Cardiac septum (tissue), 1 donor: ENCODE measurements at places on chromosomes 3 and 15. TPM values are rescaled to one million over a fixed set of nuclear protein-coding genes. Genes with fewer than 3 reads are reported as not detected.
A peak's percentile ranks its signal among the peaks of the same experiment; 100 is the strongest.

The B3GALNT1 gene
- 75.1 TPM for total RNA-seq

The AQP9 gene
- 2.9 TPM for total RNA-seq

The C3orf85 gene
- total RNA-seq: not detected

DNA sequence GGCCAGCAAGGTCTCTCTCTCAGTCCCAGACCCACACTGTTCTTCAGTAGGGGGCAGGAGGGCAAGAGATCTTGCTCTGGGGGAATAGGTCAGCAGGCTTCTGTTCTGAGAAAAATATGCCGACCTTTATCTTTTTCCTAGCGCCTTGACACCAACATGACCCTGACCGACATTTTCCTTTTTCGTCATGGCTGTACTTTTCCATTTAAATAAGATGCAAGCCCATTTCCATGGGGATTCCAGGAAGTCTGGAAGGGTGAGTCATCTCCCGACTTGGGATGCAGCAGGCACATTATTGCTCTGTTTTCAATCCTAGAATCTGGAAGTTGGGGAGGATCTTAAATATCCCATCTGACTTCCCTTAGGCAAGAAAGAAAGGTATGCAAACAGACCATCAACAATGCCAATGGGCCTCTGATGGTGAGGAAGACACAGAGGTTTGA is 261.5 kb upstream of the LRTM1 start:
- DNase-seq: no peak

- DNase-seq: no peak
Measured at GRCh38 chr3:194369522-194370279, at the start of gene LRRC15. Gene LRRC15 (minus strand): TSS chr3:194369743. CDS start chr3:194361043, 8,700 bp downstream.

The ATP13A5 gene
- total RNA-seq: not detected

The ZNF774 gene
- total RNA-seq: 5.6 TPM

The CHRNB4 gene
- not detected for total RNA-seq

DNA sequence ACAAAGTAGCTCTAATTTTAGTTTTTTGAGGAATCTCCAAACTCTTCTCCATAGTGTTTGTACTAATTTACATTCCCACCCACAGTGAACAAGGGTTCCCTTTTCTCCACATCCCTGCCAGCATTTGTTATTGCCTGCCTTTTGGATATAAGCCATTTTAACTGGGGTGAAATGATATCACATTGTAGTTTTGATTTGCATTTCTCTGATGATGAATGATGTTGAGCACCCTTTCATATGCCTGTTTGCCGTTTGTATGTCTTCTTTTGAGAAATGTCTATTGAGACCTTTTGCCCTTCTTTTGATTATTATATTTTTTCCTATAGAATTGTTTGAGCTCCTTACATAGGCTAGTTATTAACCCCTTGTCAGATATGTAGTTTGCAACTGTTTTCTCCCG is 239.9 kb upstream of the TPM1 start:
- no peak for DNase-seq

The SYNPR gene
- 0.46 TPM for total RNA-seq

- no peak for DNase-seq
Measured at GRCh38 chr3:160027541-160028195, 39.0 kb downstream of the IL12A start.

DNA sequence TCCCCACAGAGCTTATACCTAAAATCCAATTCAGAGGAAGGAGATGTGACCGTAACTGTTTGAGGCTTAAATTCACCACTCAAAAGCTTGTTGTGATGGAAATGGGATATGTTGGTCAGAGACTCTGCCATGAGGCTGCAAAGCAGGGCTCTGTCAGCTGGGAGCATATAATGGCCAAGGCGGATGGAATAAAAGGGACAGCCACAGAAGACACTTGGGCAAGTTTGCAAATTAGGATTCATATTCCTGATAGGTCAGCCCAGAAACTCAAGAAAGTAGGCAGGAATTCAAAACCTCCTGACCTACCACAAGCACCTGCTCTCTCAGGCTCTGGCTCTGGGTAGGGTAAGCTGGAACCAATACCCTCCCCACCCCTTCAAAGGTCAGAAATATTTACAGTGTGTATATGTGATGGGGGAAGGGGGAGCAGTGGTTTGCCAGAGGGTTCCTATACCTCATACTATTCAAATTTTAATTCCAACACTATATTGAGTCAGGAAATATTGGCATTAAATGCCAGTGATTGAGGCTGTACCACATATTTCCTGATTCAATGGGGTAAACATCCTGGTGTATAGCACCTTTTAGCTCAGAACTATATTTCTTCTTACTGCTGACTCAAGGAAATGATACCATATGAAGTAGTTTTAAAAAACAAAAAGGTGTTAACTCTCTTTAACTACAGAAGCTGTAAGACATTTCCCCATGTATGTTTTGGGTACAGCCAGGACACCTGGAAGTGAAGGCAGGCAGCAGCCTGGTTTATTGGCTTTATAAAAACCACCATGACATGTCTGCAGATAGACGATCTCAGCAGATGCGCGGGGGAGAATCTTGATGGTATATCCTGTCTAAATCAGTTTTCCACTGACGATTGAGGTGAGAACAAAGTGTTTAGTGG is 19.2 kb downstream of the FYCO1 start:
- no peak for DNase-seq

The TIGIT gene
- total RNA-seq: 0.32 TPM

DNA sequence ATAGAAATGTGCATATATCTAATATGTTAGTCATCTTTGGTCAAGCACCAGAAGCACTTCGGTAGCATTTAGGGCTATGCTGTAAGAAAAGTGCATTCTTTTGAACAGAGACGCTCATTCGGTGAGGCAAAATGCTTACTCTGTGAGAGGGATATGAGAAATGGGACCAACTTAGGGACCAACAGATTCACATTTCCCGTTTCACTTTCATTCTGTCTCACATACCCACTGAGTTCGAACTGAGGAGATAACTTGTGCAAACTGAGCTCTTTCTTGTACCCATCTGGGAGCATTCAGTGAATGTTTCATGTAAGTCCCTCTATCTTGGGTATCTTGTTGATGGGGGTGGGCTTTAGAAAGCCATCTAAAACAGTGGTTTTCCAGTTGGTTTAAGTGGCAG is 135.3 kb downstream of the FEZF2 start:
- no peak for DNase-seq

The HES1 gene
- total RNA-seq: 24.4 TPM

The ECE2 gene
- total RNA-seq: 0.19 TPM

DNA sequence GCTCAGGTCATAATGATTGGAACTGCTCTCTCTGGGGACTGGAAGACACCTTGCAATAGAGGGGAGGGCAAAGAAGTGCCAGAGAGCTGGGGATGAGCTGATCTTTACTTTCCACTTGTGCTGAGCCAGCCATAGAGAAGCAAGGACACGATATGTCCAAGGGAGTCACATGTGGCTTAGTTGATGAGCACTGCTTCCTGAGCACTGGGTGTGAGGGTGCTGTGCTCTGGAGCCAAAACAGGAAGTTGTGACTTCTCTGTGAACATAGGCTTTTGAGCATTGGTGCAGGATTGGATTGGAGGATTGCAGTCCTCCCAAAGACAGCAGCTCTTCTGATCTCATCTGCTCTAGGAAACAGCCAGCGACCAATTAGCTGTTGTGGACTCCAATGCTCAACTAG is 6.7 kb downstream of the PARP14 start:
- DNase-seq: no peak

The IL17RD gene
- total RNA-seq: 4.3 TPM

GRCh38 chr3:148992027-148992634 is 791 bp downstream of the GYG1 start:
- DNase-seq: peak; percentile 83

The FBXL22 gene
- 23.1 TPM for total RNA-seq

The KBTBD13 gene
- total RNA-seq: 3.3 TPM

The WDR76 gene
- total RNA-seq: 0.97 TPM

- peak; percentile 97 for DNase-seq
Measured at GRCh38 chr3:20041197-20041780, 1.0 kb downstream of the KAT2B start.

- DNase-seq: no peak
Measured at GRCh38 chr15:62570405-62570783, 405.3 kb upstream of the C2CD4B start.

The KLHL40 gene
- total RNA-seq: 0.57 TPM

DNA sequence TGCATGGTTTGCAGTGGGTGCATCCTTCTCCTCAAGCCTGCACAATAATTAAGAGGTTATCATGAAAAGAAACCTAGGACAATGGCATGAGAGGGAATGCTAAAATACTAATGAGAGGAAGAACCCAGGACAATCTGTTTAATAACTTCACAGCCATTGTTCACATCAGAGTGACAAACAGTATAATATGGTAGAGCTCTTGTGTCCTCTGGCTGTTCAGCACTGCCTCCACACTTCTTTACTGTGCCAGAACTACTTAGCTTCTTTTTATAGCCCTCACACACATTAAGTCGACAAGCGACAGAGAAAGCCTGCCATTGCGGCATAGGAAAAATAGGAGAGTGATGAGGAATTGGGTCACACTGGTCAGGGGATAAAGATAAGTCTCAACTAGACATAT is 65.0 kb upstream of the MEIS2 start:
- DNase-seq: no peak

The OXTR gene
- total RNA-seq: 0.30 TPM

- no peak for DNase-seq
Measured at GRCh38 chr15:30943654-30944335, 40.1 kb downstream of the FAN1 start.

DNA sequence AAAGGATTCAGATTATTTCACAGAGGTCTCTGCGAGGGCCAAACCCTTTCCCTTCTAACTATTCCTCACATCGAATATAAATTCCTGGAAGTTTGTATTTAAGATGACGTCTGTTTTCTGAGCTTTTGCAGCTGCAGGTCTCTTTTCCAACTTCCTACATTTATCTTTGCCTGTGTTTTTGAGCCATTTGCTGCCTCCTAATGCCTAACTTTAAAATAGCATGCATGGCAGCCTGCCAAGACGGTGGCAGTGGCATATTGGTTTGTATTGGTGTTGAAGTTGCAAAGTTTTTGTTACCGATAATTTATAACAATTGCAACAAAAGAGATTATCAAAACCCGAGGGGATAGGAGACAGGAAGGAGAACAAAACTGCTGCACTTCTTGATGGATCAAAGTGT is 187.1 kb upstream of the DNAJC19 start:
- no peak for DNase-seq

GRCh38 chr3:57168151-57168550 is 3.0 kb upstream of the IL17RD start:
- no peak for DNase-seq

The FAM43A gene
- 33.9 TPM for total RNA-seq

GRCh38 chr3:197168606-197169005 is 129.8 kb downstream of the DLG1 start:
- no peak for DNase-seq

- no peak for DNase-seq
Measured at GRCh38 chr3:129555153-129555550, 12.2 kb downstream of the H1-8 start.

DNA sequence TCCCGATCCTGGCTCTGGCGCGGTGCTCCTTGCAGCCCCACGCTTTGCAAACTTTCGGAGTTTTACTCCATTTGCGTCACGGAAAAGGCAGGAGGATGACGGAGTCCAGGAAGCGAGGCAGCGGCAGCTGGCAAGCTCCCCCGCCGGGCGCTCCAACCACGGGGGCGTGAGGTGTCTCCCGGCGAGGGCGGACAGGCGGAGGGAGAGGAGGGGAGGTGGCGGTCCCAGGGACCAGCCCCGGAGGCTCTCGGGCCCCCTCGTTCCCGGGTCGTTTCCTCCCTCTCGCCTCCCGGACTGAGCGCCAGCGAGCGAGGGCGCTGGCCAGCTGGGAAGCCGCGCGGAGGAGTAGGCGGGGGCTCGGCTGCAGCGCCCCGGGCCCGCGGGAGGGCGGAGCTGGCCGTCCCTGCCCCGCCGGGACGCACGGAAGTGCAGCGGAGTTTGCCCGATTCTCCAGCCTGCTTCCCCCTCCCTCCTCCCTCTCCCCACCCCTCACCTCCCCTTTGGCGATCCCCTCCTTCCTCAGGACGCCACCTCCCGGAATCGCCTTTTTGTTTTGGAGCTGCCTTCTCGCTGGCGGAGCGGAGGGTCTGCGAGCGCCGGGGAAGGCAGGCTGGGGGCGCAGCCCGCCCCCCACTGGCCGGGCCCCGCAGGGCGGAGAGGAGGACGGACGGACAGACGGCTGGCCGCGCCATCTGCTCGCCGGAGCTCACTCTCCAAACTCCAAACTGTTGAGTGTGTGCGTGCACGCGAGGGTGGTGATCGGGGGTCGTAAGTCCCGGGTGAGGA is at the start of gene SNX33:
SNX33 (plus strand) TSS at position 543 of the 786 bp plus-strand sequence. CDS start 1,191 bp downstream, outside the sequence.
- peak; percentile 90 for DNase-seq
